ENCODE measurements at places on chromosomes 2 and 18. TPM values are rescaled to one million over a fixed set of nuclear protein-coding genes. Genes with fewer than 3 reads are reported as not detected.

DNA sequence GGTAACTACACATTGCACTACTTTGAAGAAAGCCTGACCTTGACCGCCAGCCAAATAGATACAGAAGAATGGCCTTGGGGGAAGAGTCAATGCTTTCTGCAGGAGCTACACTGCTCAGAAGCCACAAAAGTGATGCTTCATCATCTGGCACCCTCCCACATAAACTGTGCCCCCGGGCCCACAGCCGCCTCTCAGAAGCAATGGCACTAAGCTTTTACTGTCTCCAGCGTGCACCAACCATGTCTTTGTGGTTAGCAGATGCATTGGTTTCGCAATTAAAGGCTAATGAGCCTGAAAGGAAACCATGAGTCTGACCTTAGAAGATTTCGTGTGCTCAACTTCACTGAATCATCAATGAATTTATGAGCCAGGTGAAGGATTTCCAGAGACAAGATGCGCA is 209.4 kb upstream of the TRIB2 start:
- DNase-seq, result peak; percentile 97

- no peak for DNase-seq
Observed at GRCh38 chr2:202090530-202090929, 17.5 kb downstream of the KIAA2012 start.

DNA sequence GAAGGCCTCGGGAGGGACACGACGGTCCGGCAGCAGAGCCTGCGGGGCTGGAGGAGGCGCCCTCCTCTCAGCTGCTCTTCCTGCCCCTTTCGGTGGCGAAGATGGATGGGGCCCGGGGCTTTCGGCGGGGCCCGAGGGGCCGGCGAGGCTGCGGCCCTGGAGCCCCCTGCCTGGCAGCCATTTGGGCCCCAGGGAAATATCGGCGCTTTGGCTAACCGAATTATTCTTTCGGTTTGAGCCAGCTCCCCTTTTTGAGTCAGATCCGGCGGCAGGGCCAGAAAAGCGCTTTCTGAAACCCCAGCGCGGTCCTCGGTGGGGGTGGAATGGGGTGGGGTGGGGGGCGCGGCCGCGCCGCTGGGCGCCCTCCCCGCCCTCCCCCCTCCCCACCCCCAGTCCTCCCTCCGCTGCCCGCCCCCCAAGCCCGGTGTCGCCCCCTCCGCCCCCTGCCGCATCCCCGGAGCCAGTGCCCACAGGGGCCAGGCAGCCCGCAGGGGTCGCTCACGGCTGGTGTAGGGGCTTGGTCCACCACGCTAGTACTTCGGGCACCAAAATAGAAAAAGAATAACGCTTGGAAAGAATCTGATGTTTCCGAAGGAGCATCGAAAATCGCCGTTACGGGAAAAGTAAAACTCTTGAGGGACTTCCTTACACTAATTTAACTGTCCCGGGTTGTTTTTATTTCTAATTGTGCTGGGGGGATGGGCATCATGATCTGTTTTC is 9.1 kb upstream of the ARID5A start:
- no peak for DNase-seq

Gene CIDEA
- total RNA-seq, result 7.1 TPM

DNA sequence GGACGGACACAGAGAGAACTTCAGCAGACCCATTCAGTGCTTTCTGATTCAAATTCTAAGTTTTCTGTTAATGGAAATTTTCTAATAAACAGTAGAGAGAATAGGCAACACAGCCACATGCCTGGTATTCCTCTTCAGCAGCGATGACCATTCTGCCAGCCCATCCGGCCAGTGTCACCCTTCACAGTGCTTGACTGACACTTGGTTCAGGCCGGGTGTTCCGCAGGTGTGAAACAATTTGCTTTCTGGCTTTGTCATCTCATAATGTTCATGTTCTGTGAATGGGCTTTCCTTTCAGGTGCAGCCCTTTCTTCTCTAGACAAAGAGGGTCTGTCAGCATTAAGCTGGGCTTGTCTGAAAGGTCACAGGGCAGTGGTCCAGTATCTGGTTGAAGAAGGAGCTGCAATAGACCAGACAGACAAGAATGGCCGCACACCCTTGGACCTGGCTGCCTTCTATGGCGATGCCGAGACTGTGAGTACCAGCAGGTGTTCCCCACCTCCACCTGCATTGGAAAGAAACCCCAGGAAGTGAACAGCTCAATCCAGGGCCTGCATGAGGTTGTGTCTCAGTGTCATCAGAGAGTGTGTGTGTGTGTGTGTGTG is 67.0 kb downstream of the WDSUB1 start:
- no peak for DNase-seq

Gene KCNJ3
- not detected for total RNA-seq

DNA sequence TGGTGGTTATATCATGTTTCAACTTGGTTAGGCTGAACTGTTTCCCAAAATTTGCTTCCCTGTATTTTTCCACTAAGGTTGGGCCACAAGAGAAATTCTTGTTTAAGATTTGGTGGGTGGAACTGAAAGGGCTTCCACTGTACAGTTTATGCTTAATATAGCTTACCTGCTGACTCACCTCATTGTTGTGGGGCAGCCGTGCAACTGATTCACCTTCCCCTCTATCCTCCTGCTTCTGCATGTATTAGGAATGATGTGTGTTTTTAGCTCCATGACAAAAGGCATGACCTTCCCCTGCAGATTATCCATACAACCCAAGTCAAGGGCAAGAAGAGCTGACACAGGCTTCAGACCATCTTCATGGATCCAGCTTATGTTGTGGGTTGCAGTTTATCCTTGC is 98.4 kb upstream of the GULP1 start:
- no peak for DNase-seq
